ENCODE measurements at places on chromosomes 4 and X. TPM values are rescaled to one million over a fixed set of nuclear protein-coding genes. Genes with fewer than 3 reads are reported as not detected.

Gene COL4A5
- 30.7 TPM for total RNA-seq

Gene DUX4
- not detected for total RNA-seq

Gene TSPAN7
- 15.7 TPM for total RNA-seq

Gene CT55
- total RNA-seq: not detected

Gene UCP1
- 0.15 TPM for total RNA-seq

Gene SSX5
- total RNA-seq: not detected

Gene CXCL11
- total RNA-seq: not detected

Gene SHOX
- not detected for total RNA-seq

Gene ADGRL3
- total RNA-seq: 9.7 TPM

Gene STK32B
- total RNA-seq: 1.9 TPM

Gene SMIM31
- not detected for total RNA-seq

Gene FOXR2
- total RNA-seq: not detected

Gene PAGE2B
- 0.92 TPM for total RNA-seq

Gene DCK
- total RNA-seq: 15.0 TPM

Gene CXXC4
- 2.4 TPM for total RNA-seq

Gene GABRQ
- total RNA-seq: 8.6 TPM

Gene AKAP4
- total RNA-seq: not detected

Gene ASMT
- 0.87 TPM for total RNA-seq

Gene NKX3-2
- total RNA-seq: not detected

Gene RPA4
- total RNA-seq: not detected

Gene MAGEA12
- 0.57 TPM for total RNA-seq

Gene TRPC5OS
- not detected for total RNA-seq

Gene FHIP1A
- 68.6 TPM for total RNA-seq

Gene CFAP97
- total RNA-seq: 36.1 TPM

Gene UGT2B11
- total RNA-seq: not detected

Gene ZGRF1
- total RNA-seq: 46.6 TPM

Gene MAPK10
- 4.6 TPM for total RNA-seq

Gene TACC3
- total RNA-seq: 207 TPM

Gene IL13RA2
- total RNA-seq: not detected

Gene S100P
- not detected for total RNA-seq

Gene C4orf46
- total RNA-seq: 18.1 TPM

Gene PCDH19
- total RNA-seq: 2.1 TPM

Gene ETDA
- not detected for total RNA-seq

Gene FDCSP
- total RNA-seq: not detected

Gene TRIM2
- 42.0 TPM for total RNA-seq

Gene BRS3
- not detected for total RNA-seq

Gene FGG
- 3.0 TPM for total RNA-seq

Gene MAP7D2
- 0.57 TPM for total RNA-seq

Gene AMTN
- total RNA-seq: not detected

Gene NPY2R
- 0.34 TPM for total RNA-seq

Gene TLR6
- 0.11 TPM for total RNA-seq

Gene AWAT2
- not detected for total RNA-seq

Gene CXorf49
- total RNA-seq: not detected

Gene RHOXF1
- not detected for total RNA-seq

Gene SYNPO2
- total RNA-seq: 1.5 TPM

Gene LRRC66
- total RNA-seq: 0.07 TPM

Gene TIMM17B
- total RNA-seq: 114 TPM

Gene NRK
- 3.1 TPM for total RNA-seq

Gene TIMM8A
- total RNA-seq: 31.8 TPM

Gene ADH7
- not detected for total RNA-seq

Gene MGAT4D
- not detected for total RNA-seq

Gene FGFR3
- 18.2 TPM for total RNA-seq

Gene MGST2
- total RNA-seq: 14.8 TPM

Gene SMR3B
- total RNA-seq: not detected

Gene ARX
- not detected for total RNA-seq

Gene PNMA6F
- 0.13 TPM for total RNA-seq

Gene PHKA2
- 24.9 TPM for total RNA-seq

Gene PPARGC1A
- 1.9 TPM for total RNA-seq

Gene NFKB1
- total RNA-seq: 5.9 TPM

Measured in WTC11 (cell line).